Stimulated activated CD4-positive, alpha-beta T cell treated with anti-CD3 and anti-CD28 coated beads, Interleukin-2, amount 100 ng/mL, for 24 hours (primary cell): ENCODE measurements at places on chromosomes 16 and 17.

- peak; percentile 46 for DNase-seq
Observed at GRCh38 chr16:4682616-4683254, 10.6 kb upstream of the NUDT16L1 start.

DNA sequence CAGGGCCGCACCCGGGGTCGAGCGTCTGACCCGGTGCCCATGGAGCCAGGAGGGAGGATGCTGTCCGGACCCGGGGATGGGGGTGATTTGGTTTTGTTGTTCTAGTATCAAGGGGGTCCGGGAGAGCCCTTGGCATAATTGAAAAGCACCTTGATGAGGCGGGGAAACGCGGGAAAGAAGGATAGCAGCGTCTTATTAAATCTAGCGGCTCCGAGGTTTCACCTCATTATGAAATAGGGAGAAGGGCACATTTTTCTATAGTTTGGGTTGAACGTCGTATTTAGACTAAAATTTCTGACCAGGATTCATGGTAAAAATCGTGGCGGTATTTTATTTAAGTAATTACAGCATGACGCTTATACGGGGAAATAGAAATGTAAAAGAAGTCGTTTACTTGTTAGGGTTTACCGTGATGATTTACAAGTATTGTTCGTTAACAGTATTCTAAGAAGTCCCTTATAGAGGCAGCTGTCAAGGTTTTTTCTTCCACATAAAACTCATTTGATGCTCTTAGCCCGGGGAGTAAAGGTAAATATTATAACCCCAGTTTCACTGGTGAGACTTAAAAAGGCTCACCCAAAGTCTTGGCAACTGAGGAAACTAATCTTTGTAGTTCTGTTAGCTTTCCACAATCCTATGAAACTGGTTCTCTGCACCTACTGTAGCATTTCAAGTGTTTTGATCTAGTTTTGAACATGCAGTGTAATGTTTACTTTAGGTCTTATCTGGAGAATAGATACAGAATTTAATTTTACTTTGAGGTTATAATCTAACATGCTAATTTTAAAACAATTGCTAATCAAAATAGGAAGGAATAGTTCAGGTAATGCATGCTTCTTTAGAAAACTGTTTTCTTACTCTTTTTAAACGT is 756 bp downstream of the LUC7L3 start:
- no peak for DNase-seq

DNA sequence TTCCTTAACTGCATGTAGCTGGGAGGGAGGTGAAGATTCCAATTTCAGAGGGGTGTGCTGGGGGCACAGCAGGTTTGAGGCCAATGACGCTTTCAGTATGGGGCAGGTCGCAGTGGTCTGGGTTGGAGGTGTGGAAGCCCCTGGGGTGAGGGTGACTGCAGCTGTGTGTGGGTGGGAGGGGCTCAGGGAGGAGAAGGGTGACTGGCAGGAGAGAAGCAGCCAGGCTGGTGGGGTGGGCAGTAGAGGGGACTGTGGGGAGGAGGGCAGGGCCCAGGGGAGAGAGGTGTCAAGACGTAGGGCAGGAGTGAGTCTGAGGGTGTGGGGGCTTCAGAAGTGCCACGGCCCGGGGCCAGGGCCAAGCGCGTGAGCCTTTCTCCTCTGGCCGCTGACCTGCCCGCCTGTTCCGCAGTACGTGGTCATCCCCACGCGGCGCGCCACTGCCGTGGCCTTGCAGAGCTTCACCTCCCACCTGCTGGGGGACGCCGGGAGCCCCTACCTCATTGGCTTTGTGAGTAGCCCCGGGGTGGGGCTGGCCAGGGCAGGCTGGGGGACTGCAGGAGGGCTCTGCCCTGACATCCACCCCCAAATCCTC is 19.4 kb downstream of the MYBBP1A start:
- no peak for DNase-seq

DNA sequence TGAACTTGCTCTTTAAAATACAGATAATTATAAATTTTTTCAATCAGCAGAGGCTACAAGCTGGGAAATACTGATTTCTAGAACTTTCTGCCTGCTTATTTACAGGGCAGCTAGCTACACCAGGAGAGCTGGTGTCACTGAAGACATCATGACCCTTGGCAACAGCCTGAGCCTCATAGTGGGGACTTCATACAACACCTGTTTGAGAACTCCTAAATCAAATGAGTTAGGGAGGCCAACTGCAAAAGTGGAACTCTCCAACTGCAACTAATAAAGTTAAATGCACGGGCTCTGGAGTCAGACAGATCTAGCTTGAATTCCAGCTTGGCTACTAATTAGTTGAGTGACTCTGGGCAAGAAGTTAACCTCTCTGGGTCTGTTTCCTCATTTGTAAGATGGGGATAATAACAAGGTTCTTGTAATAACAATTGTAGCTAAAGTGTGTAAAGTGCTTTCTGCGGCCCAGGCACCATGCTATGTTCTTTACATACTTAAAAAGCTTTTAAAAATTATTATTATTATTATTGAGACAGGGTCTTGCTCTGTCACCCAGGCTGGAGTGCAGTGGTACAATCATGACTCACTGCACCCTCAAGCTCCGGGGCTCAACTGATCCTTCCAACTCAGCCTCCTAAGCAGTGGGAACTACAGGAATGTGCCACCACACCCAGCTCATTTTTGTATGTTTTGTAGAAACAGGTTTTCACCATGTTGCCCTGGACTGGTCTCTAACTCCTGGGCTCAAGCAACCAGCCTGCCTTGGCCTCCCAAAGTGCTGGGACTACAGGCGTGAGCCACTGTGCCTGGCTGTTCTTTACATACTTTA is 33.4 kb downstream of the VAC14 start:
- no peak for DNase-seq

GRCh38 chr17:35768797-35769196 is 8.1 kb downstream of the C17orf50 start:
- no peak for DNase-seq

- DNase-seq, result no peak
Observed at GRCh38 chr17:17491546-17491988, 4.6 kb downstream of the RASD1 start.

GRCh38 chr17:34568953-34569352 is 10.4 kb upstream of the TMEM132E start:
- DNase-seq, result no peak

DNA sequence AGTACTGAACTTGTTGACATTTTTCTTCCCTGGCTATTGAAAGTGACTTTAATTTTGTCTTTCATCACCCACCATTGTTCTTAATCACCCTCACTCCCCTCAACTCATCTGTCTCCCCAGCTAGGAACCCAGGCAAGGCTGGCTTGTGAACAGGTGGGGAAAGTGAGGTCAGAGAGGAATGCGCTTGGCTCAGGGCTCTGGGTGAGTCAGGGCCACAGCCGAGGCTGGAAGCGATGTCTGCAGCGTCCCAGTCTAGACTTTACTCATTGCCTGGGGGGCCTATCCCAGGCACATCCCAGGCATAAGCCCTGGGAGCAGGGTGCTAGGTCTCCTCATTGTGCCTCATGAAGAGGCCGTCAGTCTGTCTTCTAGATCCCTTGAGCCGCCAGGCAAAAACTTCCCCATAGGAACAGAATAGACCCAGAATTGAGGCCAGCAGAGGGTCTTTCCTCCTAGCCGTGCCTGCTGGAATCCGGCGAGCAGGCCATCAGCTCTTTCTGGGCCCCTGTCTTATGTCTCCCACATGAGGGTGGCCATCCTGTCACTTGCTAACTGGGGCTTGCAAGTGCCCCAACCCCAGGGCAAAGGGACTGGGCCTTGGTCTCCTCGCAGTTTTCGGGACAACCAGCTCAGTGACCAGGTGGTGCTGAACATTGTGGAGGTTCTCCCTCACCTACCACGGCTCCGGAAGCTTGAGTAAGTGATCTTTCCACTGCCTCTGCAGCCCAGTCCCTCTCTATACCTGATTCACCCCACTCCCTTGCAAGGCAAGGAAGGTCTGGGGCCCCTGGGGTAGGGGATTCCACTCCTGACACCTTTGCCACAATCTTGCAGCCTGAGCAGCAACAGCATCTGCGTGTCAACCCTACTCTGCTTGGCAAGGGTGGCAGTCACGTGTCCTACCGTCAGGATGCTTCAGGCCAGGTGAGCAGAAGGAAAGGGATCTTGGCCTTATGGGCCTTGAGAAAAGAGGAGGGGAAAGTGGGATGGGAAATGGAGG is 40.1 kb downstream of the NLRC5 start:
- no peak for DNase-seq

DNA sequence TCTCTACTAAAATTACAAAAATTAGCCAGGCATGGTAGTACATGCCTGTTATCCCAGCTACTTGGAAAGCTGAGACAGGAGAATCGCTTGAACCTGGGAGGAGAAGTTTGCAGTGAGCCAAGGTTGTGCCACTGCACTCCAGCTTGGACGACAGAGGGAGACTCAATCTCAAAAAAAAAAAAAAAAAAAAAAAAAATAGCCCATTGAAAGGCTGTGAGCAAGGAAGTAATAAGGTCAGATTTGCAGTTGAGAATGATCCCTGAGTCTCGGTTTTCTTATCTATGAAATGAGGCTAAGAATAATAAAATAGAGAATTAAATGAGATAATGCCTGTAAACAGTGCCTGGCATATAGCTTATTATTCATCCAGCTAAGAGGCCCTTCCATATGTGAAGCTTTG is 1.3 kb upstream of the PDK2 start:
- DNase-seq, result no peak

DNA sequence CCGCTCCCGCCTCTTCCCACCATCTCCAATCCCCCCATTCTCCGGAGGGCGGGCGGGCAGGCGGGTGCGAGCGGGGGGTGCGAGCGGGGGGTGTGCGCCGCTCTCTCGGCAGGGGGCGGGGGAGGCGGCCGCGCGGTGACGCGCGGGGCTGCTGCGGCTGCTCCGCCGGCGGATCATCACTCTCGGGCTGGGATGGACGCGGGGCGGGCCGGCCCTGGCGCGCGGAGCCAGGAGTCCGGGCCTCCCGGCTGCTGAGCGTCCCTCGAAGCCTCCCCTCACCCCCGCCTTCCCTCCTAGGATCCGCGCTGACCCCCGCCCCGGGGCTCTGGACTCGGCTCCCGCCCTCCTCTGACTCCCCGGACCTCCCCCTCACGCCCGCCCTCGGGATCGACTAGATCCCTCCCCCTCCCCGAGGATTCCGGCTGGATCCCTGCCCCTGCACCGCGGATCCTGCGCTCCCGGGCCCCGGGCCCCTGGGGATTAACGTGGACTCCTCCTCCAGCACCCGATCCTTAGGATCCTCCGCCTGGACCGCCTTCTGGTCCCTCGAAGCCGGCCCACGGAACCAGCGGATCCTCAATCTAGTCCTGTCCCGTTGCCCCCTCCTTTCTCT is 946 bp upstream of the TMEM256 start:
- peak; percentile 68 for DNase-seq

GRCh38 chr16:77853161-77853560 is 64.8 kb downstream of the VAT1L start:
- DNase-seq, result no peak

- no peak for DNase-seq
Observed at GRCh38 chr17:36089339-36089865, 541 bp downstream of the CCL3 start.

GRCh38 chr17:410543-411401 is 58.2 kb upstream of the RPH3AL start:
- DNase-seq, result peak; percentile 58

DNA sequence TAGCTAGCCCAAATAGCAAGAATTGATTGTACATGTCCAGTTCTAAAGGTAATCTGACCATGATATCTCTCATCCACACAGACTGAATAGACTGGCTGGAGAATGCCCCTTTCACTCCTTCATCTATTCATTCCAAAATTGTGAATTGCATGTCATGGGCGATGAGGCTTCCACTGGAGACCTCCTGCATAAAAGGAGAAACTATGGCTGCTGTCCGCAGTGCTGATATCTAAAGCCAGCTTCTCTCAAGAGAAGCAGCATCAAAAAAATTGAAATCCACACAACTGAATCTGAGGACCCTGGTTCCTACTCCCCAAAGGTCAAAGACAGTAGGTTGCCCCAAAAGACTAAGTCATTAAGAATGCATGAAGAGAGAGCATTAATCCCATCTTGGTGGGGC is 7.9 kb upstream of the SCNN1G start:
- no peak for DNase-seq

DNA sequence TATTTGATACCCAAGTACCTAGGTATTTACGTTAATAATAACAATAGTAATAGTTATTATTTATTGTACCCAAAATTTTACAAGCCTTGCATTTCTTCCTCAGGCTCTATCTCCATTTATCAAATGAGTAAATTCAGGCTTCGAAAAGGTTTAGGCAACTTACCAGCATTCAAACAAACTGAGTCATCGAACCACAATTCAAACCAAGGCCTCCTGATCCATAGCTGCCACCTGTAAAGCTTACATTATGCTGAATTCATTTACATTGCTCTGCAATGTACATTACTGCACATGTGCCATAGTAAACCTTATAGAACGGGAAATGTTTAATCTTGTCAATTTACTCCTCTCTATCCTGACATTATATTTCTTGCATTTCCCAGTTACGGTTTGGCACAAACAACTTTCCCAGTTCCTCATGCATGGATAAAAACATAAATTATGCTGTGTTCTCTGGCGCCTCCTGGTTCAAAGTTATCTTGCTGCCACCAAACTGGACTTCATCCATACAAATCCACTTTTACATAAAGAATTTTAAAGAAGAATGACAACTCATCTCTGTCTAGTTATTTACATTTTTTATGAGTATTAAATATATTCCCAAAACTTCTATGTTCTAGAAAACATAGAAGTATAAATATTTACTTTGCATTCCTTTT is 360.6 kb upstream of the SOX9 start:
- no peak for DNase-seq

- DNase-seq, result no peak
Observed at GRCh38 chr16:28264656-28265055, 27.7 kb upstream of the SBK1 start.

DNA sequence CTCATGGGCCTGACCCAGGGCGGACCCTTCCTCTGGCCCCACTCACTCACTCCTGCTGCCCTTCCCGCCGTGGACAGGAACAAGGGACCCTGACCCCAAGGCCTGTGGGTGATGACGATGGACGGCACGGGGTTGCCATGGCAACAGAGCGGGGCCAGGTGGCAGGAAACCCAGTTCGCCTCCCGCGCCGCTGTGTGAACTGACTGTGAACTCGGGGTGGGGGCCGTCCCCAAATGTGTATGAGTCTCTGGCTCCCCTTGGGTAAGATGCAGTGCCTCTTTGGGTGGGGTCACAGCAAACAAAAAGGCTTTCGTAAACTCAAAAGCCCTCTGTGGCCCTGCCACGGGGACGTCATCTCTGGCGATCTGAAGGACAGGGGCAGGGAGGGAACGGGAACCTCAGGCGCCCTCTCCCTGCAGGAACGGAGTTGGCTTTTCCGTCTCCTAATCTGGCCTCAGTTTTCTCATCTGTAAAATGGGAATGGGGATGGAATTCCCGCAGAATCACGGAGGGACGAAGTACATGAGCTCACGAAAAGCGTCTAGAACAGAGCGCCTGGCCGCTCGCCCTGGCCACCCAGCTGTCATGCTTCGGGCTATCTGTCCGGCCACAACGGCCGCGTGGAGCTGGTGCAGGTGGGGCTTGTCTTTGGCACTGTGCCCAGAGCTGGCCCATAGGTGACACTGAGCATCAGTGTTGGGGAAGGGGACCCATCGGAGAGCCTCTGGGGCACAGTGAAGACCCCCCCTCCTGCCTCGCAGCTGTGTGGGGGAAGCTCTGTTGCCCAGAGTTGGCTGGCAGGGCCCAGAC is 44.9 kb upstream of the PABPN1L start:
- no peak for DNase-seq
